ENCODE measurements at places on chromosomes 1 and 21. TPM values are rescaled to one million over a fixed set of nuclear protein-coding genes. Genes with fewer than 3 reads are reported as not detected.
A peak's percentile ranks its signal among the peaks of the same experiment; 100 is the strongest.

DNA sequence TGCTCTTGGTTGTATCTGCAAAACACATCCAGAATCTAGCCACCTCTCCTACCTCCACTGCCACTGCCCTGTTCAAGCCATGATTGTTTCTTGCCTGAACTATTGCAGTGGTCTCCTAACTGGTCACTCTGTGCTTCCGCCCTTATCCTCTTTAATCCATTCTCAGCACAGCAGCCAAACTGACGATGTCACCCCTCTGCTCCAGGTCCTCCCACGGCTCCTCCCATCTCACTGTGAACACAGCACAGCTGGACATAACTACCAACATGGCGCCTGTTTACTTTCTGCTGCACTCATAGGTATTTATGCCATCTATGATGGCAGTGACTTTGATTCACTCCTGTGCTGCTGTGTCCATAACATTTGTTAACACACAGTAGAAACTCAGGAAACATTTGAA lies 406.7 kb downstream of the DISC1 start:
- H3K4me1 ChIP-seq = no peaks in the 10 kb centered on the region
- no peaks in the 10 kb centered on the region for H3K27me3 ChIP-seq
- no peak overlapping the region for H3K4me3 ChIP-seq
- H3K36me3 ChIP-seq = peaks cover 8% of the 10 kb centered on the region

DNA sequence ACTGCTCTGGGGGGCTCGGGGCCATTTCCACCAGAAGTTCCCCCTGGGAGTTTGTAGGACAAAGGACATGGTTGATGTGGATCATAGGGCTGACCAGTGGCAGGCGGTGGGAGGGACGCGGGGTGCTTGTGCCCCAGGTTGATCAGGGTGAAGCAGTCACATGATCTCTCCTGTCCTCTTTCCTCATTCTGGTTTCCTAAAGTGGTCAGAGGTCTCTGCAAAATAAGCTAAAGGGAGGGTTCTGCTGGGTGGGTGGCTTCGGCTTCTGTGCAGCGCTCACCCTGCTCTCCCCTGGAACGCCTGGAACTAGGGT lies 9.2 kb downstream of the PDXK start:
- peaks cover 67% of the 10 kb centered on the region for H3K4me1 ChIP-seq
- H3K36me3 ChIP-seq = peaks cover 4% of the 10 kb centered on the region
- no peaks in the 10 kb centered on the region for H3K27me3 ChIP-seq
- peak overlapping the region; percentile 99 for H3K27ac ChIP-seq
- no peak for DNase-seq

DNA sequence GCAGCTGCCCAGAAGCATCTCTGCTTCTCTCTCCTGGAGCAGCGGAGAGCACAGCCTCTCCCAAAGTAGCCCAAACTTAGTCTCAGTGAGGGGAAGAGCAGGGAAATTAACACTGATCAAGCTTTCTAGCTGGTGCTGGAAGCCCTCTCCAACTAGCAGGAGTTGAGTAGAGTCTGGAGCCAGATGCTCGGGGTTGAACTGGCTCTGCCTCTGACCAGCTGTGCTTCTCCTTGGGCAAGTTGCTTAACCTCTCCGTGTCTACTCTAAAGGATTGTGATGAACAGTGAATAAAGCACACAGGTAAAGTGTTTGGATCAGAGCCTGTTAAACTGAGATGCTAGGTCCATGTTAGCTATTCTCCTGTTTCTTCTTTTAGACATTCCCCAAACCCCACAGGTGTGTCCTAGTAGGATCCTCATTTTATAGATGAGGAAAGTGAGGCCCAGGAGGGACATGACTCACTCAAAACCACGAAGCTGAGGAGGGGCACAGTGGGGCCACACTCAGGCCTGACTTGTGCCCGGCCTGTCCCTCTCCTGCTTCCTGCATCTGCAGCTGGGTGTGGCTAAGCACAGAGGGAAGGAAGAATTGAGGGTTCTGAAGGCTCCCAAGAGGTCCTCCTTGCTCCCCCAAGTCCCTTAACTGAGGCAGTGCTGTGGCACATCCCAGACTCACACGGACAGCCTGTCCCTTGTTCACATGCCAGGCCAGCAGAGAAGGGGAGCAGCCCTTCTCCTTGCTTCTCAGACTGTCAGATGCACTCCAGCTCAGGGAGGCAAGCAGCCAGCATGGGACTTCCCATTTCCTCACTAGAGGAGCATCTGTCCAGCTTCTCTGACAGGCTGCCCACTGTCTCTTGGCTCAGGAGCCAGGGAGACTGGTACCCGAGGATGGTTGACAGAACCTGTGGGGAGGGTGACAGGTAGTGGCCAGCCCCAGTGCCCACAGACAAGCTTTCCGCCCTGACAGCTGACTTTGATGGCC lies 152.0 kb upstream of the IGSF21 start:
- no peak overlapping the region for H3K4me3 ChIP-seq
- DNase-seq = no peak
- H3K27ac ChIP-seq = no peak overlapping the region
- peaks cover 34% of the 10 kb centered on the region for H3K27me3 ChIP-seq
- H3K36me3 ChIP-seq = no peaks in the 10 kb centered on the region

DNA sequence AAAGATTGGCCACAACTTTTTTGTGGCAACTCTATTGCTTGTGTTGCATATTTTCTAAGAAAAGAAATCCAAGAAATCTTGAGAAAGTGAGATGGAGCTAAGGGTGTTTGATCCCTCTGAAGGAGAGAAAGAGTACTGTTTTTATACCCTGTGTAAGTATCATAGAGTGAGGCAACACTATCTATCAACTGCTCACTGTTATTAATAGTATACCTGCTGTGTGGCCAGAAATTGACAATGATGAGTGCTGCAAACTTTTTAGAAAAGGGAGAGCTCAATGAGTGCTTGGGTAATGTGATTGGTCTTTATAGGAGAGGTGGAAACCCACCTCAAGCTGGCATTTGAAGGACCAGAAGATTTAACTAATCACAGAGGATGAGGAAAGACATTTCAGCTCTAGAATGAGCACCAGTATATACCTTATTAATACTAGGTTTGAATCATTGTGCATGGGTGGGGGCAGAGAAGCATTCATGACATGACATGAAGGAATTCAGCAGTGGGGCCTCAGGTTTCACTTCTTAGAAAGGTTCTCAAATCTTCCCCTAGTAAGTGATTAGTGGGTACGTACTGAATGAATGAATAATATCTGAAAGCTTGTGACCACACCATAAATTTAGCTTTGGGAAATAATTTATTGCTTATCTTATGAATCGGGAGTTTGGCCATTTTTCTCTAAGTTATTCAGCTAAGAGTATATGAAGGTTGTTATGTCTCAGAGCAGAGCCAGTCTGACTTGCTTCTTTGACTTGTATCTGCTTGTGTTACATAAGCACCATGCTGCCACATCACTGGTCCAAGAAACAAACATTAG lies 169.2 kb upstream of the SGIP1 start:
- H3K27ac ChIP-seq = no peak overlapping the region
- H3K27me3 ChIP-seq = no peaks in the 10 kb centered on the region
- peaks cover 9% of the 10 kb centered on the region for H3K36me3 ChIP-seq

- no peak for DNase-seq
- H3K4me1 ChIP-seq = no peaks in the 10 kb centered on the region
- H3K27me3 ChIP-seq = peaks cover 30% of the 10 kb centered on the region
These were observed 5.6 kb upstream of the SLC5A9 start for GRCh38 chr1:48216941-48217340.

- DNase-seq = no peak
- H3K27me3 ChIP-seq = no peaks in the 10 kb centered on the region
- no peaks in the 10 kb centered on the region for H3K36me3 ChIP-seq
- peaks cover 25% of the 10 kb centered on the region for H3K4me1 ChIP-seq
- no peak overlapping the region for H3K27ac ChIP-seq
These were observed 11.1 kb upstream of the UBE2U start for GRCh38 chr1:64192290-64192689.

DNA sequence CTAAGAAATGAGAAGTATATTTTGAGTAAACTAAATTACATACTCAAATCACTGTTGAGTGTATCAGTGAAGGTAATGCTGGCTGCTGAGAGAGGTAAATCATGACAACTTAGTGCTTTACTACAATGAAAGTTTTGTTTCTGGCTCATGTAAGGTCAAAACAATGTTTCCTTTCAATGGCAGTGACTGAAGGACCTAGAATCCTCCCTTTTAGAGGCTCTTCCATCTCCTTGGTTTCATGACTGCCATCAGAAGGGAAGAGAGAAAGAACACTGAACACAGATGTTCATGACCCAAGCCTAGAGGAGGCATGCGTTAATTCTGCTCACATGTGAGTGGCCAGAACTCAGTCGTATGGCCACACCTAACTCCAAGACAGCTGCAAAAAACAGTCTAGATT lies 130.6 kb downstream of the AKT3 start:
- peak overlapping the region; percentile 55 for H3K27ac ChIP-seq
- no peaks in the 10 kb centered on the region for H3K36me3 ChIP-seq
- DNase-seq = no peak
- H3K27me3 ChIP-seq = no peaks in the 10 kb centered on the region

DNA sequence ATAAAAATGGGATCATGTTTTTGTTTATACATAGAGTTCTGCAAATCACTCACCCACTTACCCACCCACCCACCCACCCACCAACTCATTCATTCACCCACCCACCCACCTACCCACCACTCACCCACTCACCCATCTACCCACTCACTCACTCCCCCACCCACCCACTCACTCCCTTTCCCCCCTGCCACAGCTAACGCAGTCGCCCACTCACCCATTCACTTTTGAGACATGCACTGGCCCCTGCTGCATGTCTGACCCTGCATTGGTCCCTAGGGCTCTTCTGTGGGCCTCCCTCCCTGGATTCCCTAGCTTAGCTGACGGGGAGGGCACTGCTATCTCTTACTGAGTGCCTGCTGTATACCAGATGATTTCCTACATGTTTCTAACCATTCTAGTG lies 100.4 kb upstream of the CSF3R start:
- DNase-seq = no peak
- no peaks in the 10 kb centered on the region for H3K4me1 ChIP-seq
- H3K4me3 ChIP-seq = no peak overlapping the region
- no peaks in the 10 kb centered on the region for H3K36me3 ChIP-seq
- H3K27me3 ChIP-seq = peaks cover 70% of the 10 kb centered on the region

The SH2D2A gene
- total RNA-seq = not detected

The RSPH1 gene
- total RNA-seq = not detected

The PRR9 gene
- total RNA-seq = not detected
